ENCODE measurements at places on chromosomes 3 and 15. TPM values are rescaled to one million over a fixed set of nuclear protein-coding genes. Genes with fewer than 3 reads are reported as not detected.

C2CD4A gene
- not detected for polyA plus RNA-seq

DNA sequence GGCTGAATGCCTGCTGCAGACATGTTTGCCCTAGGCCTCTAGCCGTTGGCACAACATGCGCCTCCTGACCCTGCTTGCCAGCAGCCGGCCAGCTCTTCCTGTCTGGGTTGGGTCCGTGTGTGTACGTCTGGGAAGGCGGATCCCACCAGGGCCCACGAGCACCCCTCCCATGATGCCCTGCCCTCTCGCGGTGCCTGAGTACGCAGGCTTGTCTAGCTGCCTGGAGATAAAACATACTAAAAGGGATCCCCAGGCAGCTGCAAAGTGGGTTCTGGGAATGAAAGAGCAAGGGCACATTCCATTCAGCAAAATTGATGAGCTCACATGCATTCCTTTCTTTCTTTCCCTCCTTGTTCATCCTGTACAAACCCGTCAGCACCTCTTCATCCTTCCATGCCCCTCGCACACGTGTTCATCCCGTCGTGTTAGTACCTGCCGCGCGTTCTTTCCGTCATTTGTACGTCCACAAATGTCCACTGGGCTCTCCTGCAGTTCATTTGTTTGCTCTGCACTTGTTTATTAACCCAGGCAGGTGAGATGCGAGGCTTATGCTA is 74.3 kb downstream of the FBLN2 start:
- H3K27ac ChIP-seq = peak overlapping the region; percentile 79
- no peak overlapping the region for H3K4me3 ChIP-seq
- peak; percentile 97 for DNase-seq
- H3K27me3 ChIP-seq = no peaks in the 10 kb centered on the region
- no peaks in the 10 kb centered on the region for H3K36me3 ChIP-seq

CYP1A1 gene
- polyA plus RNA-seq = 4.8 TPM

TERC gene
- polyA plus RNA-seq = 0.69 TPM

- peaks cover 4% of the 10 kb centered on the region for H3K27me3 ChIP-seq
- DNase-seq = no peak
- peaks cover 4% of the 10 kb centered on the region for H3K4me1 ChIP-seq
- peak overlapping the region; percentile 70 for H3K4me3 ChIP-seq
- no peaks in the 10 kb centered on the region for H3K36me3 ChIP-seq
Observed at GRCh38 chr15:51751697-51752683, 593 bp downstream of the TMOD2 start.

GRCh38 chr15:92025706-92026270 is 172.3 kb downstream of the SLCO3A1 start:
- H3K4me3 ChIP-seq = no peak overlapping the region
- H3K27ac ChIP-seq = no peak overlapping the region
- DNase-seq = no peak
- no peaks in the 10 kb centered on the region for H3K27me3 ChIP-seq
- H3K36me3 ChIP-seq = no peaks in the 10 kb centered on the region

DNA sequence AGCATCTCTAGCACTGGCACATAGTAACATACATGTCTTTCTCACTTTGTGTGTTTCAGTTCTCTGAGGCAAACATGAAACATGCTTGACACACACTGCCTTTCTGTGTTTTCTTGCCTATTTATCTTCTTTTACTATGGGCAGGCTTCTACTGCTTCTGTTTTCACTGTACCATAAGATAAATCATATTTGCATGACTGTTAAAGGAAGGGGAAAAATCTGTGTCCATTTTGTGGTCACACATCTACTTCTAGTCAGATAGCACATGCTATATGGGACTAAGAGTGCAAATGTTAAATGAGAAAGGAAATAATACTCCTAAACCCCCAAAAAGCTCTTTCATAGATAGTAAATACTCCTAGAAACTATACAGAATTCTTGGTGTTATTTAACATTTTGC is 386.4 kb downstream of the ZBTB20 start:
- no peaks in the 10 kb centered on the region for H3K4me1 ChIP-seq
- no peaks in the 10 kb centered on the region for H3K27me3 ChIP-seq
- H3K27ac ChIP-seq = no peak overlapping the region
- no peaks in the 10 kb centered on the region for H3K36me3 ChIP-seq

CNTN6 gene
- not detected for polyA plus RNA-seq

DNA sequence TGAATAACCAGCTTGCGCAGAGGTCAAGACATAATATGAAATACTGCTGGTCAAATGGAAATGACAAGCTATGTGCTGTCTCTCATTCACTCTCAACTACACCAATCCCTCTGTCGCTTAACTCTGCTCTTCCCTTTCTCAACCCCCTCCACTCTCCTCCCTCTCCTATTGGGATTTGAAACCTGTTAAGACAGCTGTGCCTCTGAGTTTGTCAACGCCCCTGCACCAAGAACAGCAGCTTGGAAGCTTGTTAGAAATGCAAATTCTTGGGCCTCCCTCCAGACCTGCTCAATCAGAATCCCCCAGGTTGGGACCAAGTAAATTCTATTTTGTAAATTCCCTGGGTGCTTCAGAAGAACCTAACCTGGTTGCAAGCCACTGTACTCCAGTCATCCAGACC is 149.7 kb upstream of the ATP2B2 start:
- no peak overlapping the region for H3K27ac ChIP-seq
- no peaks in the 10 kb centered on the region for H3K36me3 ChIP-seq
- no peak for DNase-seq
